ENCODE measurements at places on chromosomes 3 and 15.

- no peak for DNase-seq
These were observed 55.8 kb downstream of the TMED3 start for GRCh38 chr15:79366691-79367090.

- DNase-seq: no peak
These were observed 36.9 kb downstream of the DNASE1L3 start for GRCh38 chr3:58173669-58174398.

- no peak for DNase-seq
These were observed 38.7 kb upstream of the FAH start for GRCh38 chr15:80114114-80114513.

DNA sequence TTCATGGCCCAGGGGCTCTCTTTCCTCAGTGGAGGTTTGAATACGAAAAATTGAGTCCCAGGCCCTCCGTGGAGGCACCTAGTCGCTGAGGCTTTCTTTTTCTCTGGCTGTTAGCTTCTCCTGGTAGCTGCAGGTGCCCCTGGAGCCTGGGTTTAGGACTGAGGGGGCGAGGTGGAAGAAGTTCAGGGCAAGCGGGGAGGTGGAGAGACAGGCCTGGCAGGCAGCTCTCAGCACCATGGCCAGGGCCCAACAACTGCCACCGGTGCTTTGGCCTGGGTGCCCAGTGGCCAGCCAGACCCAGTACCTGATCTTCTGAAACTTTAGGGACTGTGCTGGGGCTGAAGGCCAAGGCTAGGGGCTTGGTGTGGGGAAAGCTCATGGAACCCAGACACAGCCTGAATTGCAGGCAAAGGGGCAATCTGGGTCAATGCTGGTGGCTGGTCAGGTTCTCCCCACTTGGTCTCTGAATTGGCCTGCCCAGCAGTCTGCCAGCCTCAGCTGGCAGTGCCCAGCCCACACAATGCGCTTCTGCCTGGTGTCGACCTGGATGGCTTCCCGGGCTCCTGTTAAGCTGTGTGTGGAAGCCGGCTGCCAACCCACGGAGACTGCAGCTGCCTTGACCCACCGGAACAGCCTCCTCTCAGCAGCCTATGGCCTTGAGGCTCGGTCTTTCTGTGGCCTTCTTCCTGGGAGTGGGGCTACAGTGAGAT, 30.3 kb upstream of the POLG start:
- no peak for DNase-seq

DNA sequence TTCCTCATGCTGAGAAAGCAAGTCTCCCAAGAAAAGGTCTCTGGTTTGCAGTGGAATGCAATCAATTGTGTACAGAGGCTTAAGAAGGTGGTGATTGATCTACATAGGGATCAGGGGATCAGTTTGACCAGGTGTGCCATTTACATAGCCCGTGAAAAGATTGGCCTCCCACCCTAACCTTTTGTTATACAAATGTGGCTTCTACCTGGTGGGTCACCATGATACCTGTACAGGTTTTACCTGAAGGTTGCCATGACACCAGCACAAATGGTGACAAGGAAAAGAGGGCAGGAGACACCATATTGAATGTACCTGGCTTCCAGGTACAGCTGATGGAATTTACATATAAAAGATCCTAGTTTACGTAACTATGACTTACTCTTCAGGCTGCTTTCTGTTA, 25.5 kb upstream of the TEX55 start:
- DNase-seq: no peak

DNA sequence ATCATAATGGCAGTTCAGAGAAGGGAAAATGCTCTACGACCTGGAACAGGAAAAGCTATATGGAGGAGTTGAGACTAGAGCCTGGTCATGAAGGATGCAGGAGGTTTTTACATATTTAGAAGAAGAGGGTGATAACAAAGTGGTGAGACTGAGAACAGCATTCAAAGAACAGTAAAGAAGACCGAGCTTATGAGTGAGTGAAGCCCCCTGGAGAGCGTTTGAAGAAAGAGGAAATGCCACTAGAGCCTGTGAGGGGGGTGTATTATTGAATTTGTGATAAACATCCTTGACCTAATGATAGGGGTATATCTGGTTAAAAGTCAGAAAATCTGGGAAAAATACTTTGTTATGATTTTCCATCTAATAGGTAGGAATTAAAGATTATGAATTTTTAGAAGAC, 4.2 kb downstream of the PARP9 start:
- DNase-seq: no peak

DNA sequence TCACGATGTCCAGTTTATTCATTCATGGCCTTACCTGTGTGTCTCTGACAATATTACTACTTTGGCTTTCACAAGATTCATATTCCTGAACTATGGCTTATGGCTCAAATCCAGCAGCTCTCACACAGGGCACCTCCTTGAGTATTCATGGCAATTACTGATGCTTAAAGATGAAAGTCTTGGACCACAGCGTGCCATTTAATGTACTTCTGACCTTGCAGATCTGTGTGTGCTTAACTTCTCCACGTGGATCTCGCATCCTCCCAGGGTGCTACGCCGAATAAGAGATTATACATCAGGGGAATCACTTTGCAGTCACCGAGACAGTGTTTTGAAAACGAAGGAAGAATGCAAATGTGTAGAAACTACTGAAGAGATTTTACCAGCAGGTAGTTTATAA, 147.5 kb downstream of the TNIK start:
- DNase-seq: no peak

- peak; percentile 12 for DNase-seq
These were observed 46.8 kb downstream of the MYO5A start for GRCh38 chr15:52481915-52482314.

DNA sequence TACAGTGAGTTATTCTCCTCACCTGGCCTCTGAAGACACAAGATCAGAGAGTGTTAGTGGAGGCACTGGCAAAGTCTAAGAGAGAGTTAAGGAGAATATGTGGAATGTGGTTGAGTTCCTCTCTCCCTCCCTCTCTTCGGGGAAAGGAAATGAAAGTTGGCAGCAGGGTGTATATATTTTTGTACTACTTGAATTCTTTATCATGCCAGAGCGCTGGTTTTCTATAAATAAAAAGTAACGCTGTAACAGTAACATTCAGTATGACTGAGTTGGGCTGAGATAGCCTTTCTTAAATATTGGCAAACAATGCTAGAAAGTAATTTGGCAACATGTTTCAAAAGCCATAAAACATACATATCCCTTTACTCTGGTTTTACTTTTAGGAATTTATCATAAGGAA, 77.5 kb upstream of the TNFAIP8L3 start:
- no peak for DNase-seq

Measured in stimulated activated CD4-positive, alpha-beta T cell treated with anti-CD3 and anti-CD28 coated beads, Interleukin-4, amount 100 ng/mL, for 48 hours (primary cell).